ENCODE measurements at places on chromosomes 5 and 9. TPM values are rescaled to one million over a fixed set of nuclear protein-coding genes. Genes with fewer than 3 reads are reported as not detected.

Gene C5
- 1.9 TPM for total RNA-seq

Gene NDFIP1
- total RNA-seq: 93.8 TPM

Gene SLC36A3
- not detected for total RNA-seq

Gene RLN1
- total RNA-seq: 1.3 TPM

Gene SPINK7
- not detected for total RNA-seq

Gene HTR4
- not detected for total RNA-seq

Gene SH3GL2
- not detected for total RNA-seq

Gene MAST4
- total RNA-seq: 7.6 TPM

Gene RXRA
- total RNA-seq: 23.8 TPM

Gene VCP
- total RNA-seq: 215 TPM

Gene FBP2
- not detected for total RNA-seq

Data from activated CD8-positive, alpha-beta T cell treated with anti-CD3 and anti-CD28 coated beads for 36 hours (primary cell).